NCI-H187 treated with DMSO at 0.1 percent for 48 hours (cell line): ENCODE measurements at places on chromosomes 11 and 22.
A peak's percentile ranks its signal among the peaks of the same experiment; 100 is the strongest.

- DNase-seq: no peak
These were observed 1.3 kb downstream of the TEF start for GRCh38 chr22:41383085-41383484.

- no peak for DNase-seq
These were observed 19.6 kb upstream of the LIMK2 start for GRCh38 chr22:31192513-31192912.

- no peak for DNase-seq
These were observed 91.0 kb upstream of the SHISAL1 start for GRCh38 chr22:44403602-44404329.

- DNase-seq: no peak
These were observed 740.0 kb downstream of the DLG2 start for GRCh38 chr11:84887055-84887629.

GRCh38 chr11:10778217-10778970, 27.3 kb downstream of the CTR9 start:
- DNase-seq: no peak

DNA sequence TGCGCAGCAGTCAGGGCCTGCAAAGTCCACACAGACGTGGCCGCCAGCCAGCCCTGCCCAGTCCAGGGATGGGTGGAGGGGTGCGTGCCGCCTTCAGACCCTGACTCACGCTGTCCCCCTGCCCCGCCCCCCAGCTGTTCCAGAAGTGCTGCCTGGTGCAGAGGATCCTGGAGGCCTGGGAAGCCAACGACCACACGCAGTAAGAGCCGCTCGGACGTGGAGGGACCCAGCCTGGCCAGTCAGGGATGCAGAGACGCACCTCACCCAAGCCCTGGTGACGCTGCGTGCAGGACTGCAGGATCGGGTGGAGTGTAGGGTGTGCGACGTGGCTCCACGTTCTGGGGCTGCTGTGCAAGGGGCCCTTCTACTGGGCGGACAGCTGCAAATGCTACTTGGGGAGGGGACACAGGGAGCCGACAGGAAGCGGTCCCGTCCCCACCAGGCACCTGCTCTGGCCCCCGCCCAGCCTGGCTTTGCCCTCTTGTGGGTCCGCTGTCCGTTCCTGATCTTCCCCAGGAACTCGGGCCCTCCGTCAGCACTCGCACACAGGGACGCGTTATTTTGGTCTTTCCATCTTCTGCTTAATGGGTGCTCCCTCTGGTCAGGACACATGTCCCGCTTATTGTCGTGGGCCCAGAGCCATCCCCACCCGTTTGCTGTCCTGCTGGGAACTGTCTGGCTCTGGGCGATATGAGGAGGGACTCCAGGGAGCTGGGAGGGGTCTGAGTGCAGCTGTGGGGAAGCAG, 42.5 kb downstream of the SBF1 start:
- no peak for DNase-seq

- DNase-seq: no peak
These were observed 116.2 kb downstream of the NCAM1 start for GRCh38 chr11:113077379-113077778.

DNA sequence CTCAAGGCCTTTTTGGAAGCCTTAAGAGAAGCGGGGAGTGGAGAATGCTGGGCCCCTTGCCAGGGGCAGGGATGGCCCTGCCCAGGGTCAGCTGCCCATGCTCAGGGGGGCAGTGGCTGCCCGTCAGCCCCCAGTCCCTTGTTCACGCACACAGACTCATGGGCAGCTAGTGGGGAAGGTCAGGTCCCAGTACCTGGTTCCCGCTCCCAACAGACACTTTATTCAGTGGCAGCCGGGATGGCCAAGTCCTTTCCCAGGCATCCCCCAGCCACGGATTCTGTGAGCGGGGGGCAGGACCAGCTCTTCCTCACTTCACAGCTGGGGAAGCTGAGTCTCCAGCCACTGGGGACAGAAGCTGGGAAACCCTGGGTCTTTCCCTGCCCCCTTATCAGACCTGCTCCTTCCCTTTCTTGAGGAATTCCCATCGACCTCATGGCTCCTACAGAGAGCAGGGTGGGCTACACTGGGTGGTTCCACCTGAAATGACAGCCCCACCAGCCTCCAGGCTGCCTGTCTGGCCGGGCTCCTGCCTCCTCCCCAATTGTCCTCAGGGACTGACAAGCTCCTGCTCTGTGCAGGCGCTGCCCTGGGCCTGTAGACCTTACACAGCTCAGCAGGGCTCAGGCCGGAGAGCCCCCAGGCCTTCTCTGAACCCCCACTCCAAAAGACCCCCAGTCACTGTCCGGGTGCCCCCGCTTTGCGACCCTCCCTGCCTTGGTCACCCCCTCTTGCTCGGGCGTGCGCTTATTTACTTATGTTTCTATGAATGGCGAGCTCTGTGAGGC, 61.0 kb upstream of the FGF3 start:
- DNase-seq: no peak

- no peak for DNase-seq
These were observed 79.3 kb upstream of the GALNT18 start for GRCh38 chr11:11701070-11701469.

DNA sequence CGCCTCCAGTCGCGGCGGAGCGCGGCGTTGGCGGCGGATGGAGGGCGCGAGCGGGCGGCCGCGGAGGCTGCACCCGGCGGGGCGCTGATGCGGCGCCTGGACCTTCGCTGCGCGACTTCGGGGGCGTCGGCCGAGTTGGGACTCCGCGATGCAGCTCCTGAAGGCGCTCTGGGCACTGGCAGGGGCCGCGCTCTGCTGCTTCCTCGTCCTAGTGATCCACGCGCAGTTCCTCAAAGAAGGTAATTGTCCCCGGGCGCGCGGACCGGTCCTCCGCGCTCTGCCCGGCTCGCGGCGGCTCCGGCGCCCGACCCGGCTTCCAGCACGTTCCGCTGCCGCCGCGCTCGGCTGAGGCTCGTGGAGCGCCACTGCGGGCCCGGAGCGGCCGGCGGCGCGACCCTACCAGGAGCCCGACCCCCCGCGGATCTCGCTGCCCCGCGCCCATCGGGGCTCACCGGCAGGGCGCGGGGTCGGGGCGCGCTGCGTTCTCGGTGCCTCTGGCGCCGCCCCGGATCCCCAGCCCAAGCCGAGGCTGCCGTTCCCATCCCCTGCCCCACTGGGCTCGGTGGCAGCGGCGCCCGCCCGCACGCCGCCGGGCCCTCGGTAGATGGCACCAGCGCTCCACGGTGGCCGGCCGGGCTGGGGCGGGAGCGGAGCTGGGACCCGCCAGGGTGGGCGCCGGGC, 1251.2 kb downstream of the BRD1 start:
- DNase-seq: no peak

DNA sequence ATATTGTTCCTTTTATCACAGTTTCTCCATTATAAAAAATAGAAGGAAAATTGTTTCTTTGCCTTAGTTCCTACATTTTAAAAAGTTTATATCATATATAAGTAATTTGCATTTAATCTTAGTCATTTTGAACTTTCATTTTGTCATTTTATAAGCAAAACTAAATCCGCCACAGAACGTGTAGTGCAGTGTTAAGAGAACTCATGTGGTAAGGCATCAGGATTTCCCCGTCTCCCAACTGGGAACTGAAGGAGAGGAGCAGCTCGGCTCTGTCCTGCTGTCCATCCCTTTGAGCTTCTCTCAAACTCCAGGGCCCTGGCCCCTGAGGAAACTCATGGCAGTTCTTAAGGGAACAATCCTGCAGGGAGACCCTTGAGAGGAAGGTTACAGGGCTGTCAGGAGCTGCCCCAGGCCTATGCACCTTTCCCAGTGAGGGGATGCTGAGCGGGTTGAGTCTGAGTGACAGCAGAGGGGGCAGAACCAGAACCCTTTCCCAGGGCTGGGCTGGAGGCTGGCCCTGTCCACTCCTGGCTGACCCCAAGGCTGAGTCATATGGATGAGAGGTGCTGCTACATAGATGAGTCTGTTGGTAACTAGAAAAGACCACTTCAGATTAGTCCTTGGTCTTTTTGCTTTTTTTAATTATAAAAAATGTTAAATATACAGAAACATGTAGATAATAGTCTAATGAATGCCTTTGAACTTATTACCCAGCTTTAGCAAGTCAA, 333.1 kb downstream of the TBC1D22A start:
- DNase-seq: no peak

GRCh38 chr11:70167723-70168404, 35.2 kb upstream of the FADD start:
- DNase-seq: no peak

GRCh38 chr11:118652681-118653181, 26.7 kb downstream of the TREH start:
- DNase-seq: no peak

GRCh38 chr22:30606455-30607299, at the start of gene TCN2:
Gene TCN2 (plus strand): TSS chr22:30607174. CDS start chr22:30607332, 158 bp downstream.
- peak; percentile 41 for DNase-seq

GRCh38 chr11:112440518-112440917, 179.9 kb upstream of the PLET1 start:
- no peak for DNase-seq

DNA sequence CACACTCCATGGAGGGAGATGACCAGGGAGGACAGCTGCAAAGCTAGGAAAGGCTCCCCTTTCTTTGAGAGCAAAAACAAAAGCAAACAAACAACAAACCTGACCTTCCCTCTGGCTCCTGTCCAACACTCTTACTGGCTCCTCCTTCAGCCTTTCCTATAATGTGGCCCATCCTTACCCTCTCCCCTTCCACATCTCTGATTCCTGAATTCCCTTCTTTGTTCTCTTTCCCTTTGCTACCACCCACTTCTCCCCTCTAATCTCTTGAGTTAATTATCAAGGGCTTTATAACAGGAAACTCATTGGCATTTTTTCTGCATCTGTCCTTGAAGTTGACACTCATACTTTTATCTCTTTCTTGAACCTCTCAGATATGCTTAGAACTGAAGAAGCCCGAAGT, 56.3 kb downstream of the ZNF280B start:
- no peak for DNase-seq

DNA sequence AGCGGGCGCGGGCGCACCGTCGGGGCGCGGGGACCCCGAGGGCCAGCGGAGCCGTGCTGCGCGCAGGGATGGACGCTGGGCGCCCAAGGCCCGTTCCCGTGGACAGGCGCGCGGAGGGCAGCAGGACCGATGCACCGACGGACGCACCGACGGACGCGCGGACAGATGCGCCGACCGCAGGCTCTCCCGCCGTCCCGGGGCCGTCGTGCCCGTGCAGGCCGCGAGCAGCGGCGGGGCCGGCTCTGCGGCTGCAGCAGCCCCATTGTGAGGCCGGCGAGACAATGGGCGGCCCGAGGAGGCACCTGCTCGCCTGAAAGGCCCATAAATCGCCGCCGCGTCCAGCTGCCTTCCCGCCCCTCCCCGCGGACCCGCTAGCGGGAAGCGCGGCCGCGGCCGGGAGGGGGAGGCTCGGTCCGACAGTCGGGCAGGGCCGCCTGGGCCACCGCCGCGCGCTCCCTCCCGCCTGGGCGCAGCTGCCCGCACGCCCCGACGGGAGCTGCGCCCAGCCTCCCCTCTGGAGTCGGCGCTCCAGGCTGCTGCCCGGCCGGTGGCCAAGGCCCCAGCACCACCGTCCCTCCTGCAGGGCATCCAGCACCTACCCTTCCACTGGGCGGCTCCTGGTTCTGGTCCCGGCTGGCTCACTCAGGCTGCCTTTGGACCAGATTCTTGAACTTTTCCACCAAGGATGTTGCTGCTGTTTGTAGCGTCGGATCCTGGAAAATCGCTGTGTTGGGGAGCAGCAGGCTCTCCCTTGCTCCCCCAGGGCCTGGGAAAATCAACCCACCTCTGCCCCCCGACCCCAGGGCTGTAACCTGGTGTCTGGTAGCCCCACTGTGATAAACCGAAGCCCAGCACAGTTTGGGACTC, 15.8 kb downstream of the CDKN1C start:
- no peak for DNase-seq

GRCh38 chr11:68328374-68329091, 16.1 kb downstream of the LRP5 start:
- DNase-seq: no peak

- DNase-seq: no peak
These were observed 14.2 kb downstream of the THYN1 start for GRCh38 chr11:134238956-134239355.

DNA sequence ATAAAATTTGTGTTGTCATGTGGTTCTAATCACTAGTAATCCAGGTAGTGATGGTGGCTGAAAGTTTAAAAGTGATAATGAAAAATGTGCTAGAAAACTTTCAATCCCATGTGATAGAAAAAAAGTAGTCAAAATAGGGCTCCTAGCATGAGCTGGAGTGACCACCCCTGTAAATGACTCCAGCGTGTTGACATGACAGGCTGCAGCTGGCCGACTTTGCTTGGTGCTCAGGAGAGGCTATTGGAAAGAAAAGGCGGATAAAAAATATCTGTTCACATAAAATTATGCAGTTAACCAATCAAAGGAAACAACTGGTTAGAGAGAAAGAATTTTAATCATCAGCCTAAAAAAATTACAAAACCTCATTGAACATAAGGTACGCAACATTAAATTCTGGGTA, 16.9 kb upstream of the MTCH2 start:
- no peak for DNase-seq

- DNase-seq: no peak
These were observed 341.1 kb upstream of the B3GAT1 start for GRCh38 chr11:134752964-134753770.

DNA sequence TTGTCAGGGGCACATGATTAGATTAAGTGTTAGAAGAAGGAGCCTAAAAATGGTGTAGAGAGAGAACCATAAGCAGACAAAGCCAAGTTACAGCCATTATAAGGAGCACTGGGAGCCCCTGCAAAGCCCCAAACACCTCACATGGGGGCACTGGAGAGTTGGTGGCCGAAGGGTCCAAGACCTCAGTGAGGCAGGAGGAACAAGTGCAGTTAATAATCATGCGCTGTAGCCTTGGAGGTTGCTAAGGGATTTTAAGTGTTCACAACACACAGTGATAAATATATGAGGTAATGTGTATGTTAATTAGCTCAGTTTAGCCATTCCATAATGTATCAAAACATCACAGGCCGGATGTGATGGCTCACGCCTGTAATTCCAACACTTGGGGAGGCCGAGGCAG, 54.4 kb upstream of the JAM3 start:
- DNase-seq: no peak

GRCh38 chr22:32080904-32081303, 37.8 kb downstream of the SLC5A1 start:
- no peak for DNase-seq

DNA sequence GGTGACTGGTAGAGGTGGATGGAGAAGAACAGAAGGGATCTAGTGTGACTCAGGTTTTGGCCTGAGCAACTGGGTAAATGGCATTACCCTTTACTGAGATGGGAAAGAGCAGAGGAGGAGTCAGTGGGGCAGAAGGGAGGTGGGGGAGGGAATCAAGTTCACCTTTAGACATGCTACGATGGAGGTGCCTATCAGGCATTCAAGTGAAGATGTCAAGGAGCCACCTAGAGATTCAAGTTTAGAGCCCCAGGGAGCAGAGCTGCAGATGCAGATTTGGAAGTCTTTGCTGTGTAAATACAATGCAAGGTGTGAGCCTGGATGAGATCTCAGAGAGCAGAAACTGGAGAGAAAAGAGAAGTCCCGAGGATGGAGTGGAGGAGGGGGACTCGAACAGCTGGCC, 979 bp upstream of the MOGAT2 start:
- no peak for DNase-seq

DNA sequence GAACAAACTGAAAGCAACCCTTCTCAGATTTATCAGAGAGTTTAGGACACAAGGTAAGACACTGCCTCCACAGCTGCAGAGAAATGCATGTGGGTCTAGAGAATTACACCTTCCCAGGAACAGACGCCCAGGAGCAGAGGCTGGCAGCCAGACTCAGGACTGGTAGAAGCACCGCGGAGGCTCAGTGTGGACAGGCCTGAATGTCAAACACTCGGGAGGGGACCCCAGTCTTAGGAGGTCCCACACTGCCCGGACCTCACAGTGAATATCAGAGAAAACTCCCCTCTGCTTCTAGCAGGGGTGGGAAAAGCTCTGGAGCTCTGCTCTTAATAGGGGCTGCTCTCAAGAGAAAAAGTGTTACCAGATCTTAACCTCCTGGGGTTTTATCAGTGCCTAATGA, 952.7 kb downstream of the BRD1 start:
- no peak for DNase-seq

- DNase-seq: peak; percentile 27
These were observed 5.7 kb upstream of the INTS4 start for GRCh38 chr11:78000193-78000592.
